Activated CD8-positive, alpha-beta memory T cell treated with anti-CD3 and anti-CD28 coated beads for 1 hour (primary cell): ENCODE measurements at places on chromosomes 1 and 21.

- no peak for DNase-seq
Measured at GRCh38 chr21:33981391-33982101, 65.9 kb upstream of the ATP5PO start.

DNA sequence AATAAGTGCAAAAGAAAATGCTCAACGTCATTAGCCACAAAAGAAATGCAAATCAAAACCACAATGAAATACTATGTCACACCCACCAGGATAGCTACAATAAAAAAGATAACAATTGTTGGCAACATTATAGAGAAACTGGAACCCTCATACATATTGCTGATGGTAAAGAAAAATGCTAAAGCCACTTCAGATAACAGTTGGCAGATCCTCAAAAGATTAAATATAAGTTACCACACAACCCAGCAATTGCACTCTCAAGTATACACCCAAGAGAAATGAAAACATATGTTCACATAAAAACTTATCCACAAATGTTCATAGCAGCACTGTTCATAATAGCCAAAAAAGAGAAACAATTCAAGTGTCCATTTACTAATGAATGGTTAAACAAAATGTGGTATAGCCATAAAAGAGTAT, 20.7 kb downstream of the TRIM33 start:
- no peak for DNase-seq

DNA sequence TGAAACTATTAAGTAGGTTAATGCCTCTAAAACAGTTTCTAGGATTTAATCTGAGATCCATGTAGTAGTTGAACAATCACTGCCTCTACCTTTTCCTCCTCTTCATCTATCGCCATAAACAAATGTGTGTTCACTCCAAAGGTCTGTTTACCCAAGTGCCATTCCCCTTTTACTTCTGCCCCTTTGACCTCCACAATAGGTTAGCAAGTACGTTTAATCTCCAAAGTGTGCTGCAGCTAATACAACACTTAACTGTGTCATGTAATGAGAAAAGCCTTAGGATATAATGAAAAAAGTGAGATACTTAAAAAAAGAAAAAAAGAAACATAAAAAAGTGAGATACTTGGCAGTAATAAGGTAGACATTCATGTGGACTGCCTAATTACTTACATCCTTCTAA, 28.2 kb downstream of the GPBP1L1 start:
- DNase-seq = no peak

- DNase-seq = no peak
Measured at GRCh38 chr1:230516889-230517288, 90.8 kb upstream of the PGBD5 start.

DNA sequence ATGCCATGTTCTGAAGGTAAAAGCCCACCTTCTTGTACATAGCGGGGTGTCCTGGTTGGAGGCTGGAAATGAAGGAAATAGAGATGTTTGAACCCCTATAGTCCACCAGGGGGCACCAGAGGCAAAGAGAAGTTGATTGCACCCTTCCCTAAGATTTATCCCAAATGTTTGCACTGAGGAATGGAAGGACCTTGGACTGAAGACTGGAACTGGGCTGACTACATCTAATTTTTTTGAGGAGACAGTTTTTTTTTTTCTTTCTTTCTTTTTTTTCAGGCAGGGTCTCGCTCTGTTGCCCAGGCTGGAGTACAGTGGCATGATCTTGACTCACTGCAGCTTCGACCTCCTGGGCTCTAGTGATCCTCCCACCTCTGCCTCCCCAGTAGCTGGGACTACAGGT, 55.3 kb upstream of the EIF4G3 start:
- no peak for DNase-seq

GRCh38 chr1:197774466-197775281, 606 bp downstream of the DENND1B start:
- peak; percentile 32 for DNase-seq

DNA sequence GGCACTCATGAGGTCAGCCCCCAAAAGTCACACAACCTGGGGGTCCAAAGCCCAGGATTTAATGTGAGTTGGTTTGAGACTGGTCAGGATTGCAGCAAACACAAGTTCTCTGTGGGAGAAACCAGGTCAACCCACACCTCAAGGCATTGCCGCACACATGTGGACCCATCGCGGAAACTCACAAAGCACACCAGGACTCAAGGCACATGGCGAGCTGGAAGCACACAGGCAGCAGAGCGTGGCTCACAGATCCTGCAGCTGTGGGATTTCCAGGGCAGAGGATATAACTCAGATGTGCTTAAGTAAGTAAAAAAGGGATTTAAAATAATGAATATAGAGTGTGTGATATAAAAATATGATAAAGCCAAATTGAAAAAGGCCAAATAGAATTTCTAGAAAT, 51.6 kb upstream of the ADARB1 start:
- no peak for DNase-seq

DNA sequence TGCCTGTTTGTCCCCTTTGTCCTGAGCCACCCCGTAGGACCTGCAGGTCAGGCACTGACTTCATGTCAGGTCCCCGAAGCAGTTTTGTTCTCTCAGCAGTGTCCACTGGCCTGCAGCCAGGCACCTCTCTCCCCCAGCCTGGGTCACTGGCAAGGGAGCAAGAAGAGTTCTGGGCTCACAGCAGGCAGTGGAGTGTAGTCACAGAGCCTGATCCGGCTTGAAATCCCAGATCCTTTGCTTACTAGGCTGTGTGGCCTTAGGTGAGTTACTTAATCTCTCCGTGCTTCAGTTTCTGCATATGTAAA, 34.2 kb downstream of the L1TD1 start:
- DNase-seq = no peak

- no peak for DNase-seq
Measured at GRCh38 chr1:3702990-3703728, 49.1 kb upstream of the CCDC27 start.

GRCh38 chr1:108016451-108016920, 51.5 kb upstream of the VAV3 start:
- DNase-seq = no peak

DNA sequence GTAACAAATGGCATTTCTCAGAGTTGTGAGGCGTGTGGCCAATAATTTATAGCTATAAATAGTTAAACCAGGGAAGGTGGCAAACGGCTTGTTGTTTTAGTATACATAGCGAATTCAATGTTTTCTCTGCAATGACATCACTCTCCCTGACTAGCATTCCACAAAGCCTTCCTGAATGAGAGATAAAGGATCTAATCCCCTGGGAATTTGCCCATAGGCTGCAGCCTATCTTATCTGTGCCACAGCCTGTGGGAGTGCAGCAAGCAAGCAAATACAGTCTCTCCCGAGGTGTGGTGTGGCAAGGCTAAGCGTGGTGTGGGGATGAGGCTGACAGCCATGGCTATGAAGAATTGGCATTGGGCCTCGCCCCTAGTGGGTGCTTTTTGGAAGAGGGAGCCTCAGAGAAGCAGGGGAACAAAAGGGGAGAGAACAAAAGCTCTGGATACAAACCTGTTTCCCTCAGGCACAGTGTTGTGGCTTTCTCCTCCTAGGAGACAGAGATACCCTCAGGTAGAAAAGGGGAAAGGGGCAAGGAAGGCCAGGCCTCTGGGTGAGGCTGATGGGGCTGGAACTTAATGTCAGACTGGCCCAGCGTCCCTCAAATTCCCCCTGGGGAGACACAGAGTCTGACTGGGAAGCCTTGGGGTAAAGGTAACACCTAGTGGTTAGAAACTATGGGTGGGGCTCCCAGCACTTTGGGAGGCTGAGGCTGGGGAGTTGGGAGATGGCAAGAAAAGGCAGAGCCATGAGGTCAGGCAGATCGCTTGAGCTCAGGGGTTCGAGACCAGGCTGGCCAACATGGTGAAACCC, 8.9 kb downstream of the TAGLN2 start:
- DNase-seq = no peak

DNA sequence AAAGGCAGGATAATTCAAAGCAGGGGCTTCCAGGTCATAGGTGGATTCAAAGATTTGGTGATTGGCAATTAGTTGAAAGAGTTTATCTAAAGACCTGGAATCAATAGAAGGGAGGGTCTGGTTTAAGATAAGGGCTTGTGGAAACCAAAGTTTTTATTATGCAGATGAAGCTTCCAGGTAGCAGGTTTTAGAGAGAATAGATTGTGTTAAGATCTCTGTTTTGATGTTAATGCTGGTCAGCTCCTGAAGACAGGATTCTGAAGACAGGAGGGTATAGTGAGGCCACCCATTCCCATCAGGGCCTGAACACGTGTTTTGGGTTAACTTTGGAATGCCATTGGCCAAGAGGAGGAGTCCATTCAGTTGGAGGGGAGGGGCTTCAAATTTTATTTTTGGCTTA, 6.1 kb upstream of the PTBP2 start:
- DNase-seq = no peak
